Aorta (tissue), 5 donors: ENCODE measurements at places on chromosomes 7 and 10.

DNA sequence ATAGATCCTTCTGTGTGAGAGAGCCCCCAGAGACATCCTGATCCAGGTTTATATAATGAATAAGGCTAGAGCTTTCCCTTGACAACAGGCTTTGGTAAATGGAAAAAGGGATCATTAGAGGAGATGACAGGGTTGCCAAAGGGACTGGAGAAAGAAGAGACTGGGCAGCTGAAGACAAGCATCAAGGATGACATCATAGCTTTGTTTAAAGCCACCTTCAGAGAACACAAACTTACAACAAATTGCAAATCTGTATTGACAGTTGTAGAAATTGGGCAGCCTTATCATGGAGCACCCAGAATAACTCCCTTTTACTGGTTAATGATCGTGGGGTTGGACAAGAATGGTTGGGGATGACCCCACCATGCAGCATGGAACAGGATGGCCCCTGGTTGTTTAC, 3.7 kb upstream of the PLPP4 start:
- H3K4me3 ChIP-seq = no peak overlapping the region
- no peaks in the 10 kb centered on the region for H3K4me1 ChIP-seq
- H3K36me3 ChIP-seq = no peaks in the 10 kb centered on the region
- no peaks in the 10 kb centered on the region for H3K27me3 ChIP-seq
- DNase-seq = no peak
- no peak overlapping the region for H3K27ac ChIP-seq

DNA sequence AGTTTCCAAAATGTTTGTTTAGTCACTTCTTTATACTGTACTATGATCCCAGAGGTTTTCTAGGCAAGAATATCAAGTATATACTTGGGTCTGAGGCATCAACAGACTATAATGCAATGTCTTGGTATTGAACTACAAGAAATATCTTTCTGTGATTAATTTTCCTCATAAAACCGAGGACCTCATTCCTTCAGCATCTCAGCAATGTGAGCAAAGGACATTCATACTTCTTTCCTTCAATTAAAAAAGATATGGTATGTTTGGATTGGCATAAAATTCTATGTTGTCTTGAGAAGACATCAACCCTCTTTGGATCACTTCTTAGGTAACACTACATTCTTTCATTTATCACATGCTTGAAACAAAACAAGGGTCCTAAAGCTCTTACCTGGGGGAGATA, 524.5 kb downstream of the PHTF2 start:
- no peak for DNase-seq
- no peaks in the 10 kb centered on the region for H3K36me3 ChIP-seq
- H3K4me3 ChIP-seq = no peak overlapping the region
- no peak overlapping the region for H3K27ac ChIP-seq

- H3K27me3 ChIP-seq = no peaks in the 10 kb centered on the region
- H3K27ac ChIP-seq = no peak overlapping the region
- DNase-seq = no peak
- H3K36me3 ChIP-seq = no peaks in the 10 kb centered on the region
- H3K4me3 ChIP-seq = no peak overlapping the region
- no peaks in the 10 kb centered on the region for H3K4me1 ChIP-seq
These were observed 478.7 kb downstream of the INHBA start for GRCh38 chr7:41224063-41224763.

DNA sequence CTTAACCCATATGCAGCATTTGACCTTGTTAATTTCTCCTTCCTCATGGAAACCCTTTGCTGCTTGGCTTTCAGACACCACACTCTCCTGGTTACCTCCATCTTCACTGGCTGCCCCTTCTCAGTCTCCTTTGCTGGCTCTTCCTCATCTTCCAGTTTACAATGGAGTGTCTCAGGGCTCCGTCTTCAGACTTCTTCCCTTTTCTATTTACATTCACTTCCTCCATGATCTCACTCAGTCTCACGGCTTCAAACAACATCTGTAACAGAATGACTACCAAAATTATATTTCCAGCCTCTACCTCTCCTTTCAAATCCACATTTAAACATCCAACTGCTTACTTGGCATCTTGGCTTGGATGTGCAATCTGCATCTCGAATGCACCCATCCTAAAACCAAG, 140.4 kb downstream of the DKK1 start:
- DNase-seq = no peak
- no peak overlapping the region for H3K27ac ChIP-seq
- no peaks in the 10 kb centered on the region for H3K4me1 ChIP-seq
- H3K4me3 ChIP-seq = no peak overlapping the region
- H3K27me3 ChIP-seq = no peaks in the 10 kb centered on the region
